Suppressor macrophage treated with lipopolysaccharide for 4 hours (primary cell): ENCODE measurements at places on chromosomes 6 and 20.
A peak's percentile ranks its signal among the peaks of the same experiment; 100 is the strongest.

- peak; percentile 78 for DNase-seq
These were observed 132.8 kb downstream of the DOK5 start for GRCh38 chr20:54608039-54608745.

- peak; percentile 80 for DNase-seq
These were observed 16.0 kb downstream of the SOD2 start for GRCh38 chr6:159676890-159677505.

DNA sequence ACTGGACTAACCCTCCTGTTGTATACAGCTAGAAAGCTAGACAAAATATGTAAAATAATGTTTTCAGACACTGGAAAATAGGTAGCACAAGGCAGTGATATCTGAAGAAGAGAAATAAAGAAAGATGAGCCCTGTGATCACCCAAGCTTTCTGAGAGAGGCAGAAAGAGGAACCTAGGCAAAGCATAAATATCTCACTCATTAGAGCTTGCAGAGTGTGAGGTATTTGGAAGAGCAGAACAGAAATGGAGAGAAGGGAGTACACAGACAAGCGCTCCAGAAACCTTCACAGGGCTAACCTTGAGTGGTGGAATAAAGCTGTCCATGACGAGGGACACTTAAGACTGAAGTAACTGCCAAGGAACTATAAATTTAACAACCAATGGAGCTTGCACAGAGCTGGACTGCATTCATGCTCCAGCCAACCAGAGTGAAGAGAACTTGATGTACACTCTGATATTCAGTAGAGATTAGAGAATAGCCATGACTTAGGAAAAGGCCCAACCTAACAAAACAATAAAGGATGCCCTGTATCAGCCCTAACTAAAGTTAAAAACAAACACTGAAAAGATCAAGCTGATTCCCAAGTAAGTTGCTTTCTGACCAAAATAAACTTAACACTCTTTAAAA, 280.9 kb upstream of the STXBP5 start:
- DNase-seq: no peak

DNA sequence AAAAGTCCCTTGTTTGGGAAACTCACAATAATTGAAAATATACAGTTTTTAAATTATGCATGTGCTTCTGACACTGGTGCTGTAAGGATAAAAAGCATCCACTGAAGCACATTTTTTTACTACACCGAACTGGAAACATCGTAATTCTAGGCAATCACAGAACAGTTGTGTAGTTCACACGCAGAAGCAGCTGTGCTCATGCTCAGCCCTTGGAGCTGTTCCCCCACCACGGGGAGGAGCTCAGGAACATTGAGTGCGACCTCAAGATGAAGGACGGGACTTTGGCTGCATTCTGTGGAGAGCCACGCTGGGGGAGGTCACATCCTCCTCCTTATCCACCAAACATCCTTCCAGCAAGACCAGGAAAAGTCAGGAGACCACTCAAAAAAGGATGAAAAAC, 466.3 kb upstream of the CDH4 start:
- DNase-seq: no peak

DNA sequence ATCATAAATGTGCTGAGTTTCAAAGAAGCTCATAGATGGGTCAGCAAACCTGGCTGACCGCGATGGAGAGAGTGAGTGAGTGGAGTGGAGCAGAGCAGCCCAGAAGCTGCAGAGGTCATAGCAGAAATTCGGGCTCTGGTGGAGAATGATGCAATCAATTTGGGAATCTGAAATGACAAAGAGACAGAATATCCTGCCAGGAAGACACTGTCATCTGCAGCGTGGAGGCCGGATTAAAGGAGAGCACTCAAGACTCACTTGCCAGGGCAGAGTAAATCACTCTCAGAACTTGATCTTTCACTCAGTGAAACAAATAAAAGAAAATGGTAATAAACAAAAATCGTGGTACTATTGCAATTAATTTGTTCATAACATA, 109.6 kb upstream of the RREB1 start:
- no peak for DNase-seq

- DNase-seq: no peak
These were observed 24.2 kb upstream of the PAQR8 start for GRCh38 chr6:52337633-52338290.

- no peak for DNase-seq
These were observed 99.3 kb upstream of the PROKR2 start for GRCh38 chr20:5416086-5416485.

- no peak for DNase-seq
These were observed 297.9 kb upstream of the RIMS1 start for GRCh38 chr6:71588490-71588889.

- peak; percentile 93 for DNase-seq
These were observed 11.5 kb downstream of the PMEPA1 start for GRCh38 chr20:57698116-57698866.

- DNase-seq: no peak
These were observed 11.4 kb upstream of the COL9A1 start for GRCh38 chr6:70314296-70314695.

DNA sequence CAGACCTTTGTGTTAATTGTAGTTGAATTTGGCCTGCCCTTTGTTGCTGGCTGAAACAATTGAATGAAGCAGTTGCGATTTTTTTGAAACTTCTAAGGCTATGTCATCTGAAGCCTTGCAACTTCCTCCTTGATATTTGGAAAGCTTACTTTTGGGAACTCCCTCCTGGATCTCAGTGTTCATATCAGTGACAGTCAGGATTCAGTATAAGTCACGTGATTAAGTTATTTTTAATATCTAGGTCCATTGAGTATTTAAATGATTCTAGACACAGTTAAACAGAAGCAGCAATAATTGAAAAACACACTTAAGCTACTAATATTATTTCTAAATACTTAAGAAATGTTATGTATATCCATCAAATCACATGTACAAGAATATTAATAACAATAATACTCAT, 951.3 kb downstream of the GRIK2 start:
- DNase-seq: no peak

GRCh38 chr6:23334360-23334759, 765.0 kb downstream of the HDGFL1 start:
- DNase-seq: no peak

- DNase-seq: no peak
These were observed 114.7 kb downstream of the MYO6 start for GRCh38 chr6:75863784-75864183.

GRCh38 chr6:154593122-154593521, 82.6 kb upstream of the CNKSR3 start:
- DNase-seq: no peak

GRCh38 chr6:32922083-32922482, 18.7 kb downstream of the HLA-DMB start:
- no peak for DNase-seq

DNA sequence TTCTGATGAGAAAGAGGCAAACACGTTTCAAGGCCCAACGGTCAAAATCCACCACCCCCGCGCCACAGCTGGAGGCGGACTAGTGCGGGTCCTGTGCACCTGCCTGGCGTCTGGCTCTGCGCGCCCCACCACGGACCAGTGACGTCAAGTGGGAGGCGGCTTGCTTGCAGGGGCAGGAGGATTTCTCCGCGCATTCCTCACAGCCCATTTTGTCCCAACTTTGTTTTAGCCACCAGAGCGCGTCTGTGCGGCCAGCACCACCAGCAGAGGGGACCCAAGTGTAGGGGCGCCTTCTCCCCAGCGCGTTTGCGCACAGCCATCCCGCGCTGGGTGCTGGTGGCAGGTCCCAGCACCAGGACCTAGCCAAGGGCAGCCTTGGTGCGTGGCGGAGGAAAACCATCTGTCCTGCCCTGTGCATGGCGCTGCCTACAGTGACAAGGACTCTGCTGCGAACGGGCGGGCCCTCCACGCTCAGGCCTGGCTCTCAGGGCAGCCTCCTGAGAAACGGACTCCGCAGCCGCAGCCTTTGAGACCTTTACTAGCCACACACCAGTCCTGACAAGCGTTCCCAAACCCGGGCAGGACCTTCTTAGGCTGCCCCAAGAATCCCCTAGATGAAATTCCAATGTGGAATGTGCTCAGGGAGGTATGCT, 194.8 kb upstream of the EXOC2 start:
- DNase-seq: no peak

- DNase-seq: no peak
These were observed 51.5 kb upstream of the DDR1 start for GRCh38 chr6:30832864-30833263.

- DNase-seq: no peak
These were observed 11.9 kb downstream of the CD40 start for GRCh38 chr20:46129955-46130481.

DNA sequence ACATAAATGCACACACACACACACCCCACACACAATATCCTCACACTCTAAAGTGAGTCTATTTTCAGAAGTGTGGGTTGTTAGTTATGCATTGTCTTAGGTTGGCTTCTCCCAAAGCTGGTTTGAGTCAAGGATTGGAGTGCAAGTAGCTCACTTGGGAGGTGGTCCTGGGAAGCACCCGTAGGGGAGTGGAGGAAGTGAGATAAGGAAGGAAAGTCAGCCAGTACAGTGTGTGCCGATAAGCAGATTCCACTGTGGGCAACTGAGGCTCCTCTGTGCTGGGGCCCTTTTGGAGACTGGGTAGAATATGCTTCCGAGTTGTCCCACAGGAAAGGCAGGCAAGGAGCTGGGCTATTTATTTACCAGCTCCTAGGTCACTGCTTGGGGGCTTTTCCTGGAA, 67.2 kb downstream of the PLCB4 start:
- no peak for DNase-seq

- no peak for DNase-seq
These were observed 161.7 kb downstream of the RIMS1 start for GRCh38 chr6:72048080-72048479.

DNA sequence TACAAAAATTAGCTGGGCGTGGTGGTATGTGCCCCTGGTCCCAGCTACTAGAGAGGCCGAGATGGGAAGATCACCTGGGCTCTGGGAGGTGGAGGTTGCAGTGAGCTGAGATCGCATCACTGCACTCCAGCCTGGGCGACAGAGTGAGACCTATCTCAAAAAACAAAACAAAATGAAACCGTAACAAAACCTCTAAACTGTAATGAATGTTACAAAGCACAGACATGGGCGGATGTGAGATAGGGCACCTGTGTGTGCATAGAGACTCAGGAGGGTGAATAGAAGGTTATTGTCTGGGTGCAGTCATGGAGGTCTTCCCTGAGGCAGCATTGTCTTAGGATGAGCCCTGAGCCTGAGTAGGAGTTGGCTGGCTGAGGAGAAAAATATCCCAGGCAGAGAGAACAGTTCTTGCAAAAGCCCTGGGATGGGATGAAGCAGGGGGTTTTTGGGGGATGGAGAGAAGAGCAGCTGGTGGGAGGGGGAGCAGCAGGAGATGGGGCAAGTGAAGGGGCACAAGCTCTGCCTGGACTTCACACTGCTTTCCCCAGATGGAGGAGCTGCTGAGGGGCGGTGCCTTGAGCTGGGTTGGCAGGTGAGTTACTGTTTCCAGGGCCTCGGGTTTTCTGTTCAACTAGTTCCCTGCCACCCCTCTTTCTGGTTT, 5.2 kb downstream of the BCAS4 start:
- DNase-seq: no peak
